NCI-H1436 treated with DMSO at 0.1 percent for 48 hours (cell line): ENCODE measurements at places on chromosomes 16 and 17.
A peak's percentile ranks its signal among the peaks of the same experiment; 100 is the strongest.

DNA sequence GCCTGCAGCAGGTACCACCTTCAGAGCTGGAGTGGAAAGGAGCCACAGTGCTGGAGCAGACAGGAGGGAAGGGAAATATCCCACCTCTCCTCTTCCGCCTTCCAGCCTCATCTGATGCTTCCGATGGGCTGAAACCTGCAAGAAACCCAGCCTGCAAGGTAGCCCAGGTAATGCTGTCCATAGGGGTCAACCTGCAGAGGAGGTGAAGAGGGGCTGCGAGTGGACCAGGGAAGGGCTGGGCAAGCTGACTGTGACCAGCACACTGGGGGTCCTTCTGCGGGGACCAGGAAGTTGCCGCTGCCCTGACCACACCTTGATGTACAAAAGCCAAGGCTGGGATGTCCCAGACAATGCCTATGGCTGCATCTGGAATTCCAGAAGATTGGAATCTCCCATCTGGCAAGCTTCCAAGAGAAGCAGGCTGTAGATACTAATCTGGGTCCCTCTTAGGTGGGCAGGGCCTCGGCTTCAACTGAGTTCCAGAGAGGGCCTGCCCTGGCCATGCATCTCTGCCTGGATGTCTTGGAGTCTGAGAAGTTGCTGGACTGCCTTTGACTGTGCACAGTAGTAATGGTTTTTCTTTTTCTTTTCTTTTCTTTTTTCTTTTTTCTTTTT, 5.8 kb downstream of the FOXL1 start:
- no peak for DNase-seq

DNA sequence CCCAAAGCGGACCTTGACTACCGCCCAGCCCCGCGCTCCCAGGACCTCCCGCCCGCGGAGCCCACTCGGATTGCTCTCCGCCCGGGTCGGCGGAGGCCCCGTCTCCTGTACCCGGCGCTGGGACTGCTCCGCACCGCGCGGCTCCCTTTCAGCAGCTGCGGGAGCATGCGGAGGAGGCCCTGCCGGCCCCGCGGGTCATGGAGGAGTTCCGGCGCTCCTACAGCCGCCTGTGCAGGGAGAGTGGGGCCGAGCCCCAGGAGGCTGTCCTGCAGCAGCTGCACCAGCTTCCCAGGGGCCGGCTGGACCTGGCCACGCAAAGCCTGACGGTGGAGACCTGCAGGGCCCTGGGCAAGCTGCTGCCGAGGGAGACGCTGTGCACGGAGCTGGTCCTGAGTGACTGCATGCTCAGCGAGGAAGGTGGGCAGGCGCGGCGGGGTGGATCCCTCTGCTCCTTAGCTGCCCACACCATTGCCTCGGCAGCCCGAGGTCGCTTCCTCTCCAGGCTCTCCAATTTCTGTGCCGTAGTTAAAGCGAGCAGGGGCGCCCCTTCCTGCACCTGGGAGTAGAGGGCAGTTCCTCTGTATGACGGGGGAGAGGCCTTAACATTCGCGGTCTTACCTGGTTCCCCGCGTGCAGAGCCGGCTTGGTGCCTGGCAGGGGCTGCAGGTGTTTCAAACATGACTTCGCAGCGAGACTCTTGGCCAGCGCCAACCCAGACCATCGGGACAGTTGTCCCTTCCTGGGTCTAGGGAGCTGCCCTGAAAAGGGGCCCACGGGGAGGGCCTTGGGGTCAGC, 539 bp downstream of the LRRC45 start:
- no peak for DNase-seq

GRCh38 chr17:15966183-15966878, 21.4 kb downstream of the ADORA2B start:
- DNase-seq, result peak; percentile 57

GRCh38 chr16:17983847-17984639, 352.5 kb downstream of the NPIPA8 start:
- no peak for DNase-seq

DNA sequence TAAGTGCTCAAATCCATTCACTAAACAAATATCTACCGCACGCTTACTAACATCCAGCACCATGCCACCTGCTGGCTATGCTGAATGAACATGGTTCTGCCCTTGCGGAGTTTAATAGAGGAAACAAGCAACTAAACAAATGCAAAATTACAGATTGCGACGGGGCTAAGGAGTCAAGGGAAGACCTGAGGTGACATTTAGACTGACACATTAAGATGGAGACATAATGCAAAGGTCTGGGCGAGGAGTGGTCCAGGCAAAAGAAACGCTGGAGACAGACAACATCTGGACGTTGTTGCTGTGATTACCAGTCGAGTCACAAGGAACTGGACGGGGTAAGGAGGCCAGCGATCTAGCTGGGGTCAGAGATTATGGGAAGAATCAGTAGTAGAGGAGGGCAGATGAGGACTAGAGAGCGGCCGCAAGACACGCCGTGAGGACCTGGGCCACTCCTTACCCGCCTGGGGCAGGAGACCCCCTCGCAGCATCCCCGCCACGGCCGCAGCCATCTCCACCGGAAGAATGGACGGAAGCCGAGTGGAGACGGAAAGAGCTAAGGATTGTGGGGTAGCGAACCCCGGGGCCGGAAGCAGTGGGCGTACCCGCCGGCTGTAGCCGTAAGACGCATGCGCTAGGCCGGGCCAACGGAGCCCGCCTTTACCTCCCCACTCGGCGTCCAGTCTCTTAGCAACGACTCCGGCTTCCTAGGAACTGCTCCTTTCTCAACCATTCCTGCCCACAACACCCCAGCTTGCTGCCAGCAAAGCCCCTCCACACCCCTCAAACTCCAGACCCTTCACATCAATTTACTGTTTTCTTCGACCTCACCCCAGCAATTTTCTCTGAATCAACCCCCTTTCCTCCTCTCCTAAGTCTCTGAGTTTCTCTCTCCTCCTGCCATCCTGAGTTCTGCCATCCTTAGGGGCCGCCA, at the start of the genes LRRC46 and MRPL10:
LRRC46 (plus strand) TSS at position 668 of the 931 bp plus-strand sequence. CDS start 320 bp downstream, outside the sequence.
MRPL10 (minus strand) TSS at position 539 of the 931 bp plus-strand sequence; CDS start at position 509, 30 bp downstream.
- peak; percentile 77 for DNase-seq

DNA sequence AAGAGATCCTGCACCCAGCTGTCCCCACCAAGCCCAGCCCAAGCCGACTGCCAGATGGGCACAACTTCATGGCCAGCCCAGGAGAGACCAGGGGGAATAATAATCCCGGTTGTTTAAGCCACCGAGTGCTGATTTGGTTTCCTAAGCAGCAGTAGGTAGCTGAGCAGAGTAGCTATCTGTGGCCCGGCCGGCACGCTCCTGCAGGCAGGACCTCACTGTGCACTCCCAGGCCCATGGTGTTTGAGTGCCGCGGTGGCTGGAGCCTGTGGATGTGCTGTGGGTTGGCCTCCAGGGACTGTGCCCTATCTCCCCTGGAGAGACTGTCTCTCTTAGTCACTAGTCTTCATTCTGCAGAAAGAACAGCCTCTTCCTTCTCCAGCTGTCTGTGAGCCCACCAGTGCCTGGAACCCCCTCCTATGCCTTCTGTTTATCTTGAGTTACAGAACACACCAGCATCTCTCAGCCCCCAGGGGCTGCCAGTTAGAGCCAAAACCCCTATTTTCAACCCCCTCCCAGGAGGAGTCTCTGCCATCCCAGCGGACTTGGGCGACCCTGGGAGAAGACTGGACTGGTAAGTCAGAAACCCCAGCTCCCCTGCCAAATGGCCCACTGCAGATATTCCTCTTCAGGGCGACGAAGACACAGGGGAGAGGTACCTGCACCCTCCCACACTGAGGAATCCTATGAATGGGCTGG, 152.0 kb downstream of the SDK2 start:
- DNase-seq, result no peak

DNA sequence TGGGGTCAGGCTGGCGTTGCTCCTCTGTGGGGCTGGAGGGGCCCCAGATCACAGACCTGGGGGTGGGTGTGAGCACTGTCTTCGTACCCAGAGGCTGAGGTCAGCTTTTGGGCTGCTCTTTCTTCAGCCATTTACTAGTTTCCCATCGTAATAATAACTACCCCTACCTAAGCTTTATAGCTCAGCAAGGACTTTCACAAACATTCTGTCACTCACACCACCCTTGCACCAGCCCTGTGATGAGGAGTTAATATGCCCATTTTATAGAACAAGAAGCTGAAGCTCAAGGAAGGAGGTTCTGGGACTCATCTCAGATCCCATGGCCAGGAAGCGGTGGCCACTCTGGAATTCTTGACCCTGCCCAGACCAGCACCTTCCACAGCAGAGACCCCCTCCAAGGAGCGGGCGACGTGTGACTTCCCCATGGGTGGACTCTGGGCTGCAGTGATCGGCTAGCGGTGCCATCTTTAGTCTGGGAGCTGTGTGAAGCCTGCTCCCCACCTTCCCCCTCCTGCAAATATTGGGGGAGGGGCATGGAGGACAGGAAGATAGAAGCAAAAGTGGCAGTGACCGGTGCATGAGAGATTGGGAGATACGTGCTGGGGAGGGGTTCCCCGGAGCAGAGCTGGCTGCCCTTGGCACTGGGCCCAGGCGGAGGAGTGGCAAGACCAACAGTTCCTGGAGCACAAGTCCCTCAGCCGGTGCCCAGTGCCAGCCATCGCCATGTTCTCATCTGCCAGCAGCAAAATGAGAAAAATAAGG, 81.8 kb upstream of the TOB1 start:
- no peak for DNase-seq

DNA sequence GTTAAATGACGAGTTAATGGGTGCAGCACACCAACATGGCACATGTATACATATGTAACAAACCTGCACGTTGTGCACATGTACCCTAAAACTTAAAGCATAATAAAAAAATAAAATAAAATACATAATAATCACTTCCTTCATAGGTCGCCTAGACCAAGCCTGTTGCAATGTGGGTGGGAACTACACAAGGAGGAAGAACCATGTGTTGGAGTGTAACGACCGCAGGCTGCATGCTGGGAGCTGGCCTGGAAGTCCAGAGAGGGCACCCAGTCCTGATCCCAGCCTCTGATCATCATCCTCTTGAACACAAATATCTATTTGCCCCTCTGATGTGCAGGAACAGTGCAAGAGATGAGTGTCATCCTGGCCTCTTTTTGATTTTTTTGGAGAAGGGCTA, 224.7 kb upstream of the ASIC2 start:
- DNase-seq, result no peak

- no peak for DNase-seq
These were observed 1.3 kb downstream of the NQO1 start for GRCh38 chr16:69724981-69725479.

DNA sequence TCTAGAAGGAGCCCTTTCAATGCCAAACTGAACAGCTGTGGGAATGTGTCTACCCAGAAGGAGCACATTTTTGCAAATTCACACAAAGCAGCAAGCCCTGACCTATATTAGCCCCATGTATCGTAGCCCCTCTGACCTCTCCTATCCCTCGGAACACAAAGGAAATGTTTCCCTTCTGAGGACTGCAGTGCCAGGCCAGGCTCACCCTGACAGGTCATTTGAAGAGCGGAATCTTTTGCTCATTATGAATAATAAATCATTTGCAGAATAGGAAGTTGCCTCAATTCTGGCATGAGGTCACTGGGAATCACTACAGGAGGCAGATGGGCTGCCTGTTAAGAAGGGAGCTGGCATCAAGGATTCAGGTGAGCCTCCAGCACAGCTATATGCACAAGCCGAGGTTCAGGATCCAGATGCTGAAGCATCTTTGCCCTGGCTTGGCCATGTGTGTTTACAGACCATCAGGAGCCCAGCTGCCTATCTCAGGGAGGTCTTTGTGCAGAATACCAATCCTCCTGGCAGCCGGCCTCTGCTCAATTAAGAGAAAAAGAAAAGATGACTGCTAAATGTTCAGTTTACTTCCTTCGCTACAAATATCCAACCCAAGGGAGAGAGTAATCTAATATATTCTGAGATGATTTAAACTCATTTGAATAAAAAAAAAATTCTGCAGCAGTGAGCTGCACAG, 119.4 kb downstream of the USP31 start:
- no peak for DNase-seq

GRCh38 chr16:35910409-35910808, 2451.0 kb downstream of the TP53TG3F start:
- DNase-seq, result no peak

DNA sequence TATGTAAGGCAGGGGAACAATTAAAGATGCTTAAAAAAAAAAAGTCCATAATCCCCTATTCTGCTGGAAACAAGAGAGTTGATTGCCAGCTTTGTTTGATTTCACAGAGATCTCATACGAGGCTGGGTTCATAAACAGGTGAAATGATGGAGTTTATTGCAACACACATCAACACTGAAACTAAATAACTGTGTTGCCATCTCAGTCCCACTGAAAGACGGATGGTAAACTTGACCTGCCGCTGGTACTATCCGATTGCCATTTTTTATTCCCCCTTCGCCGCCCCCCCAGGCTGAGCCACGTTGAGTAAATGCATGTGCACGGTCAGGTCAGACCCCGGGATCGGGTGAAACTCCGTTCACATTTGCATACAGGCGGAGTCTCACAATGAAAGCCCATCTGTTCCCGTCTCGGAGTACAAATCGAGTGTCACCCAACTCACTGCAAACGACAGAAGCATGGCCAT, 119.2 kb downstream of the SKAP1 start:
- peak; percentile 31 for DNase-seq

DNA sequence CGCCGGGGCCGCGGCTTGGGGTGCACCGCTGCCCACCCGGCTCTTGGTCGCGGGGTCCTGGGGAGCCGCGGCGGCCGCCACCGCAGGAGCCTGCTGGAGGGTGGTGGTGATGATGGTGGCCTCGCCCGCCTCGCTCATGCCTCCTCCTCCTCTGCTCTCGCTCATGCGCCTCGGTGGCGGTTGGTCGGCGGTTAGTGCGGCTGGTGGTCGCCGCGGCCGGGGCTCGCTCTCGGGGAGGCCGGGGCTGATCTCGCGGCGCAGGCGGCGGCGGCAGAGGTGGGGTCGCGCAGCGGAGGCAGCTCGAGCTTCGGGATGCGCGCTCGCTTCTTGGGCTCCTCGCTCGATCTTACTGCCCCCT, 41.6 kb downstream of the AHSP start:
- DNase-seq, result no peak

DNA sequence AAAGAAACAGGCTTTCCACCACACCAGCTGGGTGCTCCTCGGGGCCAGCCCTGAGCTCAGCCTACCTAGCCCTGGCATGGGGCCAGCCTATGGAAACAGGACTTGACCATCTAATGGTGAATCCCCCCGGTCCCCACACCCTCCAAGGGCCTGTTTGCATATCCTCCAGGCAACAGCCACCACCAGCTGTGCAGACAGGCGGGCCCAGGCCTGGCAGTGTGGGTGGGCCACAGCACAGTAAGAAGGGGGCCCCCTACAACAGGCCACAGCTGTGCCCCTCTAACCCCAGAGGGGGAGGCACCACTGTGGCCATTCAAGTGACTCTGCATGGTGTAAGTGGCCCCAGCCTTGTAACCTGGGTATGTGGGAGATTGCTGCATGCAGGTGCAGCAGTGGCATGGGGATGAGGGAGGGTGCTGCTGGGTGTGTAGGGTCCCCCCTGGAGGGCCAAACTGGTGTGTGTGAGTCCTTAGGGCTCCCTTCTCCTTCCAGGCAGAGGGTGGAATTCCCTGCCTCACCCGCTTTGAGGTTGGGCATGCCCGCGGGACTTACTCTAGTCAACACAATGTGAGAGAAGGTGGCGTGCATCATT, 148.2 kb downstream of the C16orf78 start:
- no peak for DNase-seq

DNA sequence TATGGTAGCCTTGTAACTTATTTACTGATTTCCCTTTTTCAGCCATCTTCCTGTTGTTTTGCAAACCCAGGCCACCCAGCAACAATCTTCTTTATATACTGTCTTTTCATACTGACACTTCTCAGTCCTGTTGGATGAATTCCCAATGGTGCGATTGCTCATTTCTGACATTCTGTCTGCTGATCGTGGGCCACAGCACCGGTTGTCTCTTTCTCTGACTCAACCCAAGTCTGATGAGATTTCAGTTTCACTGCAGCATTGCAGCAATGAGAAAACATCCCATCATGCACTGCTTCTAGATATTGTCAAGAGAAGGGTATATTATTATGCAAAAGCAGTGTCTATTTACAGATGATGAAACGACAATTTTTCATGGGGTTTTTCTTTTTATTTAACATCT, 349.2 kb upstream of the HSBP1 start:
- DNase-seq, result no peak

GRCh38 chr17:17141860-17142552, 64.1 kb downstream of the PLD6 start:
- no peak for DNase-seq
